ENCODE measurements at places on chromosomes 4 and X.
A peak's percentile ranks its signal among the peaks of the same experiment; 100 is the strongest.

GRCh38 chr4:183402771-183403170 lies 41.7 kb upstream of the CDKN2AIP start:
- DNase-seq, result no peak

DNA sequence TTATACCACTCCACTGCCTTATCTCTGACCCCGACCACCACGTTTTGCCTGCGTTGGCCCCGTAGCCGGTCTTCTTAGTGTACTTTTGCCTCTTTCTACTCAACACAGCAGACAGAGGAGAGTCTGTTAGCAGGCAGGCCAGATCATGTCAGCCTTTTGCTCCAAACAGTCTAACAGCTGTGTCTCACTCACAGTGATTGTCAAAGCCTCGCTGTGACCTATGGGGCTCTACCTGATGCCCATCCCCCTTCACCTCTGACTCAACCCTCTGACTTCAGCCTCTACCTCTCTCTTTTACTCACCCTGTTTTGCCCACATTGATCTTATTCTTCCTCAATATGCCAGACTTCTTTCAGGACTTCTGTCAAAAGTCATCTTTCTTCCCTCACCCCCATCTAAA lies 127.1 kb downstream of the TRIML1 start:
- no peak for DNase-seq

GRCh38 chr4:145589916-145590702 lies 29.1 kb upstream of the MMAA start:
- DNase-seq, result no peak

GRCh38 chr4:173461170-173461569 lies 62.3 kb upstream of the SCRG1 start:
- DNase-seq, result no peak

DNA sequence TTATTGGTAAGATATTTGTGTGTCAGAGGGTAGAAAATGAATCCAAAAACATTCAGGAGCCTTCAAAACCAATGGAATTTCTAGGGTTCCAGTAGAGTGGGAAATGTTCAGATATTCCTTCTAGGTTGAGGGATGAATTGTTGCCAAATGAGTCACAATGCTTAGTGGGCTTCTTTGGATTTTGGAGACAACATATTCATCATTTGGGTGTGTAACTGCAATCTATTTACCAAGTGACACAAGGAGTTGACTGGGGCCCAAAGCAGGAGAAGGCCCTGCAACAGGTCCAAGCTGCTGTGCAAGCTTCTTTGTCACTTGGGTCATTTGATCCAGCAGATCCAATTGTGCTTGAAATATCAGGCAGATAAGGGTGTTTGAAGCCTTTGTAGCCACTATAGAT lies 551.5 kb upstream of the PITX2 start:
- DNase-seq, result no peak

DNA sequence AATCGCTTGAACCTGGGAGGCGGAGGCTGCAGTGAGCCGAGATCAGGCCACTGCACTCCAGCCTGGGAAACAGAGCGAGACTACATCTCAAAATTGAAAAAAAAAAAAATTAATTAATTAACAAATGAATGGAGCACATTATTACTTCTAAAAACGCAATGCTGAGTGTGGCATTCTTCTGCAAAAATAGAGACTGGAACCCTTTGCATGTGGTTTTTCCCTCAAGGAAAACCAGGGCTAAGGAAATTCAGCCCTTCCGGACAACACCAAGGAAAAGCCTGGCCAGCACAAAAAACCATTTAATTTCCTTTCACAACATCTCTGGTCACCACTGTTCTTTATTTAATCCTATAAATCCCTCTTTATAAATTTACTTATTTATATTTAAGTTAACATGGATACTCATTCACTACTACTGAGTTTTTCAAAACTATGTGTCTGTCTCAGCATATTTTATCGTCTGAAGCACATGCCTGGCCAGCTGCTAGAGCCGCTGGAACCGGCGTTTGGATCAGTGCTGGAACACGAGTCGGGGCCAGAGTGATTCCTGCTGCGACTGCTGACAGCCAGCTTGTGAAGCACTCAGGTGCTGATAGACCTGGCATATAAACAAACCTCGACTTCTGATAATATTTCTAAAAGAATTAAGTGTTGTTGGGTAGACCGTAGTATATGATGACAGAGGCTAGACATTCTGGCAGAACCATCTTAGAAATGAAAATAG lies 84.5 kb upstream of the WWC2 start:
- no peak for DNase-seq

DNA sequence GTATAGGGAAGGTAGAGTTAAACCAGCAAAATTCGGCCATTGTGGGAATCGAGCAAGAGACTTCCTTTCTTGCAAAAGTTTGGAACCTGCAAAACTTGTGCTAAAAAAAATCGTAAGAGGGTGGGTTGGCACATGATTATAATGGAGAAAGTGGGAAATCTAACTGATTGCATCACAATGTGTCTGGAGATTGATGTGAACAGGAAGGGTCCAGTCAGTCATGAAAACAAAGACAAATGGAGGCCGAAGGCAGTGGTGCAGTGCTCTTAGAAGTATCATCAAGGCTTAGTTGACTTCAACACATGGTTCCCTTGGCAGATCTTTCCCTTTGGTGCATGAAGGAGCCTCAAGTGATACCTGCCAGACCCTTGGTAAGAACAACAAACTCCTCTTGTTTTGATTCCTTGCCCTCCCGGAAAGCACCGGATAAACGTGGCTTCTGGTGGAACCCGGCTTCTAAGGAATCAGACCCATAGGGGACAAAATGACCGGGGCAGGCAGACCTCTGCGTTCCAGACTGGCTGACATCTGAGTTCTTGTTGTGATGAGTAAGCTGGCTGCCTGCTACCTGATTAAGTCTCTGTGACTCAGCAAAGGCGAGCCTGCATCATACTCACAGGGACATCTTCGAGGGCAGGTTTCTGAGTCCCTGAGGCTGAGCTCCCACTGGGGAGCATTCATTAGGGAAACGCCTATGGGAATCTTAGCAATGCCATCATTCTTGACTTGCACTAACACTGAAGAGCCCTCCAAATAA lies 87.7 kb upstream of the MAP3K15 start:
- DNase-seq, result peak; percentile 39

DNA sequence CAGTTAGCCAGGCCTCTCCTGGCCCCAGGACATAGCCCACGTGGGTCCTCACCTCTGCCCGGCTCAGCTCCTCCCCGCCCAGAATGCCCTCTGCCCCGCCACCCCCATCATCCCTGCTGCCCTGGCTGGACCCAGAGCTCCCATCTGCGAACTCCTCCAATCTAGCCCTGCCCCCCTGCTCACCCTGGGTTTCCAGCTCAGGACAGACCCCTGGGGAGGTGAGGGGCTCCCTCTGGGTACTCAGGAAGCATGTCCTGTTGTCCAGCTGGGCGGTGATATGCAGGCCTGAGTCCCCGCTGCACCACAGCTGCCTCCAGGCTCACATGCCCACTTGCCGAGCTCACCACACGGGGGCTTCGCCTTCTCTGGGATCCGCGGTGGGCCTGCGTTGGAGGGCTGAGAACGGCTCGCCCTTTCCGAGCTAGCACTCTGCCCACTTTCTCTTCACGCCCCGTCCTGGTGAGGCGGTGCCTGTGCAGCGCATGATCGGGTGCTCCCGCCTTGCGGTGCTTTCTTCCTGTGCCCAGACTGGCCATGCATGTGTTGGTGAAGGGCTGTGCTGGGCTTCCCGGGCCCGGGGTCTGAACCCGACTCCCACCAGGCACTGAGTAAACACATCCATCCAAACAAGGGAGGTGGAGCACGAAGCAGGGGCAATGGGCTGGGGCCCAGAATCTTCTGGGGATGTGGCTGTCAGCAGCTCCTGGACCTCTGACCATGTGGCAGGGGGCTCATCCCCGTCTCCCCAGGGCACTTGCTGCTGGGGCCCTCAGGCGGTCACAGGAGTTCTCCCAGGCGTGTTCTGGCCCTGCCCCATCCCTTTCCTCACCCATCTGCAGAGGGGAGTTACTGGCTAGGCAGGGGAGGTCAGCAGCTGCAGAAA lies 74.3 kb downstream of the RGS12 start:
- DNase-seq, result no peak

GRCh38 chrX:13190051-13190450 lies 129.8 kb downstream of the ATXN3L start:
- DNase-seq, result no peak

DNA sequence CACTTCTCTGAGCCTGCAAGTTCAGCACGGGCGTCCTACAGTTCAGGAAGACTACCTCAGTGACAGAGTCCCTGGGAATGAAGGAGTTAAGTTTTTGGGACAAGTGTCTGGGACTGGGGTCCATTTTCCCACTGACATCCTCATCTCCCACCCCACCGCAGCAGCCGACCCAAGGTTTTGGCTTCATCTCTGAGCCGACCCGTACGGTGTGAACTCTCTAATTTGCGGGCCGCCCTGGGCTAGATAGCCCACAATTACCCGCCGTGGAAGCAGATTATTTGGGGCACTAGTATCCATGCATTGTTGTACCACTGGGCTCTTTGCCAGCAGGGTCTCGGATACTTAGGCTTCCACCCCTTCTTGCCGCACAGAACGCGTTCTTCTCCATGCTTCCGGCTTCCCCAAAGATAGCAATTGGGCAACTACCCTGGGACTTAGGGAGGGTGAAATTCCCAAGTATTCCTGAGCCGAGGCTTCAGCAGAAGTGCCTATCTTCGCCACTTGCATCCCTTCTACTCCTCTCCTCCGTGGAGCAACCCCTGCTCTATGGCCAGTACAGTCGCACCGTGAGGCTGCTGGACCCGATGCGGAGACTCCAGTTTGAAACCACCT lies 2.4 kb downstream of the IL1RAPL2 start:
- DNase-seq, result no peak

GRCh38 chr4:76963131-76963750 lies 13.7 kb downstream of the SEPTIN11 start:
- no peak for DNase-seq

DNA sequence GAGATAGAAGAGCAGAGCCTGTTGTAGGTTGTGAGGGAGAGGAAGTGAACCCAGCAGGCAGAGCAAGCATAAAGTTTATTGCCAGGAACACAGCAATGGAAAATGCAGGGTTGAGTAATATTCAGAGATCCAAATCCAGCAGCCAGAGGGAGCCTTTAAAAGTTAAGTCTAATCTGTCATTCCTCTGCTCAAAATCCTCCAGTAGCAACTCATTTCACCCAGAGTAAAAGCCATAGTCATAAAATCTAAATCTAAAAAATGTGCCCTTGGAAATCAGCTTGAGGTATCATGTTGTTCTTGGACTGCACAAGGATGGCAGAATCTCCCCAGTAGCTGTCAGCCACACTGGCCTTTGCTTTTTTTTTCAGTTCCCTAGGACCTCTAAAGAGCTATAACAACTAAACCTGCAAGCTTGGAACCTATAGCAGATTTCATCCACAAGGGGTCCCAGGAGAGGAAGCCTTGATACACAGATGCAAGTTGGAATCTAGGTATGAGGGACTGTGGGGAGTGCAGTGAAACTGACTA lies 62.9 kb upstream of the FRAS1 start:
- peak; percentile 71 for DNase-seq

- no peak for DNase-seq
Observed at GRCh38 chr4:17898553-17899055, 87.8 kb downstream of the NCAPG start.

DNA sequence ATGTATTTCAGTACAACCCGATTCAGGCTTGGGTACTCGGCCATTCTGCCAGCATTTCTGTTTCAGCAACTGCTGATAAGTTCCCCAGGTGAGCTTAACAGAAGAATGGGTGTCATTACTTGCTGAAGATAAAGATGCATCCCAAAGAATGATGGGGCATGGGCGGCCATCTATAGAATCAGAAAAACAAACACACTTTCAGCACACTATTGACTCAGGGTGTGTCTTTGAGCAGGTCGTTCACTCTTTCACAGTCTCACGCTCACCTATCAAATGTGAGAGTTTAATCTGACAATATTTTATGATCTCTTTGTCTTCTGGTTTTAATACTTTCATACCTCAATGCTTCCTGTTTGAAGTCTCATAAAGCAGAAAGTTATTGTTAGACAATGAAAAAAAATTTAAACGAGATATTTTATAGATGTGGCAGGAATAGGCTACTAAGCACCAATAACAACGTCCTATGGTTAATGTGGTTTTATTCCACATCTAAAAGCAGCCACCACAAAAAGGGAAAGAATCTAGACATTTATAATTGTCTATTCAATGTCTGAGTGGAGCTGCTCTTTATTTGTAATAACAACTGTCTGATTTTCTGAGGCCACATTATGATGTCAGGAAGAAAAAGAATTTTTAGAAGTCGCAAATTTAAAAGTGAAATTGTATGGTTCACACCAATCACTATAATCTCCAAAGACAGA lies 17.0 kb downstream of the GASK1B start:
- DNase-seq, result no peak

- no peak for DNase-seq
Observed at GRCh38 chr4:108107729-108108382, 60.9 kb downstream of the LEF1 start.

- DNase-seq, result no peak
Observed at GRCh38 chrX:84748965-84749656, 246.9 kb upstream of the HDX start.

- DNase-seq, result no peak
Observed at GRCh38 chr4:961351-962230, 11.8 kb downstream of the DGKQ start.

GRCh38 chrX:72715546-72715945 lies 1.4 kb upstream of the PHKA1 start:
- no peak for DNase-seq

DNA sequence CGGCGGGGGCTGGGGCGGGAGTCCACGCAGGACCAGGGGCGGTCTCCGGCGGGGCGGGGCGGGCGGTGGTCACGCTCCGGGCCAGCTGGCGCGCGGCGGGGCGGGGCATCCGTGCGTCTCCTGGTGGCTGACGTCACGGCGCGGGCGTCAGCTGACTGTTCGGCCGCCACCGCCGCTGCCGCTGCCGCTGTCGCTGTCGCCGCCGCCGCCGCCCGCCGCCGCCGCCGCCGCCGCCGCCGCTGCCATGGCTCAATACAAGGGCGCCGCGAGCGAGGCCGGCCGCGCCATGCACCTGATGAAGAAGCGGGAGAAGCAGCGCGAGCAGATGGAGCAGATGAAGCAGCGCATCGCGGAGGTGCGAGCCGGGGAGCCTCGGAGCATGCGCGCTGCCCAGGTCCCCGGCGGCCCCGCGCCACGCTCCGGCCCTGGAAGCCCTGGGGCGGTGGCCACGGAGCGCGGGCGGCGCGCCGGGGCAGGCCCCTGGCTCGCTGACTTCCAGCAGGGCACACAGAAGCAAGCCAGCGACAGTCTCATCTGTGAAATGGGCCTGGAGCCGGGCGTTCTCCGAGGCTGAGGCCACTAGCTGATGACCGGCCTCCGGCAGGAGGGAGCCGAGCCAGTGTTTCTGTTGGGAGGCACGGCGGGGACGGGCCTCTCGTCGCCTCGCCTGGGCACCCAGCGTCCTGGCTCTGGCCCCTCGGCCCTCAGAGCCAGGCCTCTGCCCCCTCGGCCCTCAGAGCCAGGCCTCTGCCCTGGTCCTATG lies at the start of gene FAM50A:
FAM50A (plus strand) TSS at position 150 of the 763 bp plus-strand sequence; CDS start at position 245, 95 bp downstream.
- no peak for DNase-seq
